ENCODE measurements at places on chromosomes 2 and 18.

DNA sequence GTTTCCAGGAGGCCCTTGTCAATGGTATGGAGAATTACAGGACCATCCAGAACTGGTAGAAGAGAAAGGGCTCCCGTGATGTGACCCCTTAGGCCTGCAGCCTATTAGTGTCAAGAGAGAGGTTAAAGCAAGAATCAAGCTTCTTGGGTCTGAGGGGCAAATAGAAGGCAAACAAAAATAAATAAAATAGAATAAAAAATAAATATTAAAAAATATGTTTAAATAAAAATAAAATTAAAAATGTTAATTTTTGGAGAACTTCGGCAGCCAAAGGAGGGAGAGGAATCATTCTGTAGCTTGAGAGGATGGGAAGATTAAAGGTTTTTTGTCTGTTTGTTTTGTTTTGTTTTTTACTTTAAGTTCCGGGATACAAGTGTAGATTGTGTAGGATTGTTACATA is 15.2 kb upstream of the TMEM178A start:
- no peak for DNase-seq

DNA sequence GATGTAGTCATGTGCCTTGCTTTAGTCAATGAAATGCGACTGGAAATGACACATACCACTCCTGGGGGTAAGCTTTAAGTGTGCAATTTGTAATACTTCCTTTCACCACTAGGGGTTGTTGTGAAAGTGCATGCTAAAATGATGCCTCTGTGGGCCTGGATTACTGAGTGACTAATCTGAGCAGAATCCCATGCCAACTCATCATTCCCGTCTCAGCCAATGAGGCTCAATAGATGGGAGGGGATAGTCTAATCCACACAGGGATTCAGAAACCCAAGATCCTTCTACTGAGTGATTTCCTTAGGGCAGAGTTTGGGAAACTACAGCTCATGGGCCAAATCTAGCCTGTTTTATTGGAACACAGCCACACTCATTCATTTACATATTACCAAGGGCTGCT is 54.0 kb downstream of the HRH4 start:
- DNase-seq: peak; percentile 24

GRCh38 chr18:9631814-9632496 is 17.6 kb upstream of the PPP4R1 start:
- peak; percentile 74 for DNase-seq

GRCh38 chr2:26455670-26456439 is 22.1 kb downstream of the OTOF start:
- no peak for DNase-seq

DNA sequence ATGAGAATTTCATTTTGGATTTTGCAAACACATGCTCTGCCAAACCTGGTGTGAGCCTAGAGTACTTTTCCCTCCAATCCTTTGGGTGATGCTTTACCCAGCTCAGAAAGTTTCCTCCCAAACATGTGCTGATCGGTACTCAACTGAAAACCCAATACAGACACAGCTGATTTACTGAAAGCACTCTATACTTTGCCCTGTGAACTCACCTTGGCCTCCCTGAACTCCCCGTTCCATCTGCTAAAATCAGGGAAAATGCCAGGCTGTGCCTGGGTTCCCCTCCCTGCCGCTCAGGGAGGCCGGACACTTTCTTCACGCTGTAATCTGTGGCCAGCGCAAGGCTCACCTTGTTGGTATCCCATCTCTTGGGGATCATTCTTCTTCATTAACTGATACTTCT is 391.2 kb downstream of the CBLN2 start:
- no peak for DNase-seq
